GM12878 (cell line): ENCODE measurements at places on chromosomes 6 and 20. TPM values are rescaled to one million over a fixed set of nuclear protein-coding genes. Genes with fewer than 3 reads are reported as not detected.

DNA sequence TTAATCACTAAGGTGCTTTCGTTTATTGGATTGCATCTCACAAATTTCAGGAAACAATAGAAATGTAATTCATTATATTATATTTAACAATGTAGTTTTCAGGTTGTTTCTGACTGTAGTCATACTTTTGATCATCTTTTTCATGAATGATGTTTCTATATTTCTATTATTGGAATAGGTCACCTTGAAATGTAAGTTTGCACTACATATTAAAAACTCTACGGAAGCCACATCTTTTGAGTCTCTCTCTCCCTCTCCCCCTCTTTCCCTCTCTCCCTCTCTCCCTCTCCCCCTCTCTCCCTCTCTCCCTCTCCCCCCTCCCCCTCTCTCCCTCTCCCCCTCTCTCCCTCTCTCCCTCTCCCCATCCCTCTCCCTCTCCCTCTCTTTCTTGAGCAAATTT is 131.3 kb upstream of the FBXL4 start:
- H3K27me3 ChIP-seq: no peaks in the 10 kb centered on the region
- H3K27ac ChIP-seq: no peak overlapping the region
- DNase-seq: no peak
- H3K4me3 ChIP-seq: no peak overlapping the region
- no peaks in the 10 kb centered on the region for H3K4me1 ChIP-seq

DNA sequence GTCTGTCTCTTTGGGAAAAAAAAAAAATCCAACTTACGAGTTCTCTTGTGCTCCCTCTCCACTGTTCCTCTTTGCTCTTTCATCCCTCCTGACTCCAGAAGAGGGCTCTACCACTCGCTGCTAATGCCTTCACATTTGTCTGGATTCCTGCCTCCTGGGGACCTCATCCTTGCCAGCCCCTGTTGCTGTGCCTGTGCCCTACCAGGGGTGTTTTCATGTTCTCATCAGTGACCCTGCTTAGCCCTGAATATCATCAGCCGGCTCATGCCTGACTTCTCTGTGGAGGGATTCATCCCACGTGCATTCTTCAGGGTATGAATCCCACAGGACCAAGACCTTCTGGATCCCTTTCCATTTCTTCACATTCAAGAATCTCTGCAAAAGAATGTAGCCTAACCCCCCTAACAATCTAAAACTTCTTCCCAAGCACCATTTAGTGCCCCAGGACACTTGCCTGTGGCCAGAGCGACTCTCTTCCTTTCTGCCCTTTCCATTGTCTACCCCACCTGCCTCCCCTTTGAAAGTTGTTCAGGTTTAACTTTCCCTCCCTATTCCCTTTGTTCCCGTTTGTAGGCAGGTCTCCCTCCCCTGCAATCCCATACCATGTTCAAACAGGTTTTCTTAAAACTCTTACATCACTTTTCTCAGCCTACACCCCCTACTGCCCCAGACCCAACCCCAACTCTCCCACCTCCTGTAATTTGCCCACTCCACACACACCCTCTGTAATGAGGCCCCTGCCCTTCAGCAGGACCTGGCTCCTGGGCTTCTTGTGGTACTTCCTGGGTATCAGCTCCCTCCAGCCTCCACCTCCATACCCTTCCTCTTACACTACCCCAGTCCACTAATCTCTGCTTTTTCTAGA is 50.2 kb downstream of the RREB1 start:
- no peaks in the 10 kb centered on the region; the same call in none of the 2 replicates for H3K36me3 ChIP-seq
- H3K27ac ChIP-seq: peak overlapping the region; percentile 93
- no peak for DNase-seq
- H3K27me3 ChIP-seq: no peaks in the 10 kb centered on the region

GRCh38 chr6:45445749-45446549 is 68.2 kb upstream of the SUPT3H start:
- no peak overlapping the region for H3K27ac ChIP-seq
- H3K4me3 ChIP-seq: no peak overlapping the region
- no peaks in the 10 kb centered on the region for H3K4me1 ChIP-seq
- DNase-seq: no peak

Gene SLC2A10
- not detected in 2 replicates for total RNA-seq

Gene ASIP
- total RNA-seq: not detected in 2 replicates
